Stimulated activated CD8-positive, alpha-beta memory T cell treated with anti-CD3 and anti-CD28 coated beads, Interleukin-7, amount 100 ng/mL, for 24 hours (primary cell): ENCODE measurements at places on chromosomes 3 and 15.

DNA sequence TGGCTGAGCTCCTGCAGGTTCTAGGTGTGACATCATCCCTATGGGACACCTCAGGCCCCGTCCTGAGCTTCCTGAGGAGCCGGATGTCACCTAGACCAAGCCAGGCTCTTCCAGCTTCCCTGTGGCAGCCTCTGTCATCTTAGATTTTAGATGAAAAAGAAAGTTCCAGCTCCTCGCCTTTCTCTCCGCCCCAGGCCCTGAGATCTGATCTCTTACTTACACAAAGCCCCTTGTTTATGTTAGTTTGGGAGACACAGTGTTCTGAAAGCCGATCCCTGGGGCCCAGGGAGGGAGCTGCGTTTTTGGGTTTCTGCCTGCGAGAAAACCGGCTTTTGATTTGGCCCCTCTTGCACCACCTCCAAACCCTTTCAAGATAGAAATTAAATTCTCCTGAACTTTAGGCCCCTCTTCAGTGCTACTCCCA lies 40.2 kb upstream of the FAM107A start:
- DNase-seq = no peak

GRCh38 chr3:178223876-178224275 lies 312.4 kb upstream of the KCNMB2 start:
- DNase-seq = no peak

DNA sequence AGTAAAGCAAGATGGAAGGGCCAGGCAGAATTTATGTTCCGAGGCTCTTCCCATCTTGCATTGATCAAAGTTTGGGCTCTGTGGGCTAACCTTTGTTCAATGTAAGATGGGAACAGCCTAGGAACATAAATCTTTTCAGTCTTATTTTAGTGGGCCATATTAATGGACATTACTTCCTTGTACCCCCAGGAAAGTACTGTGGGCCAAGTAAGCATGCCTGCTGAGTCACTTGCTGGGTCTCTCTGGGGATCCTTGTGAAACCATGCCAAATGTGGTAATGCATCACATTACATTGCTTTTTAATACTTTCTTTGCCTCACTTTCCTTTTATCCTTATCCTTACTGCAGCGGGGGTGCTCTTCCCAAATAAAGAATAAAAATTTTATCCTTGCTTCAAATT lies 349.5 kb upstream of the POU1F1 start:
- DNase-seq = no peak

DNA sequence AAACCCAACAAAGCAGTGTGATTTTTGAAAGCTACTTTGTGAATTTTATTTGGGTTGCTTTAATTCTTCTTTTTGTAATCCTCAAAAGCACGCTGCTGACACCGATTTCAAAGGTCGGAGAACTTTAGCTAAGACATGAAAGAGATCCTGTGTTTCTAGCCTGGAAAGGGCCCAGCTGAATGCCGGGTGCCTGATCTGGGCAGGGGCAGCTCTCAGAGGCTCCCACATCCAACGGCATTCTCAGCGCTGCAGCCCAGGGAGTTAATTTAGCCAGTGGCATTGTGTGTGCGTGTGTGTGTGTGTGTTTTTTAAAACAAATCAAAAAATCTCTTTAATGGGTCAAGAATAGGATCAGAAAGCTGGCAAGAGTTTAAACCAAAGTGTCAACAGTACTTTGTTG lies 6.6 kb downstream of the RBP1 start:
- DNase-seq = no peak

DNA sequence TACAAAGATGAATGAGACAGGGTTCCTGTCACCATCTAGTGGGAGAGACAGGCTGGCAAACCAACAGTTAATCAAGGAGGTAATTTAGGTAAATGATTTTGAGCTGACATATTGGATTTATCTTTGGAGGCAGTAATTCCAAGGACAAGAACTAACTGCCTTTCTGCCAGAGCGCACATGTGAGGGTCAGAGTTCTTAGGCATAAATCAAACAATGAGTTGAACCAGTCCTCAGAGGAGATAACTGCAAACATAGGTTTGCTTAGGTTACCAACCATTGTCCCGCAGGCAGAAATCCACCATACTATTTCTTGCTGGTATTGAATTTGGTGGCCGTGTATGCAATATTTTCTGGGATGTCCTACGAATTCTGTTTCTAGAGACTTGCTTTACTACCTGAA lies 14.2 kb upstream of the PPP1R2 start:
- DNase-seq = no peak

- no peak for DNase-seq
Measured at GRCh38 chr15:89939910-89940309, 27.2 kb upstream of the ARPIN start.

GRCh38 chr3:124997303-124998246 lies 58.2 kb downstream of the HEG1 start:
- no peak for DNase-seq

DNA sequence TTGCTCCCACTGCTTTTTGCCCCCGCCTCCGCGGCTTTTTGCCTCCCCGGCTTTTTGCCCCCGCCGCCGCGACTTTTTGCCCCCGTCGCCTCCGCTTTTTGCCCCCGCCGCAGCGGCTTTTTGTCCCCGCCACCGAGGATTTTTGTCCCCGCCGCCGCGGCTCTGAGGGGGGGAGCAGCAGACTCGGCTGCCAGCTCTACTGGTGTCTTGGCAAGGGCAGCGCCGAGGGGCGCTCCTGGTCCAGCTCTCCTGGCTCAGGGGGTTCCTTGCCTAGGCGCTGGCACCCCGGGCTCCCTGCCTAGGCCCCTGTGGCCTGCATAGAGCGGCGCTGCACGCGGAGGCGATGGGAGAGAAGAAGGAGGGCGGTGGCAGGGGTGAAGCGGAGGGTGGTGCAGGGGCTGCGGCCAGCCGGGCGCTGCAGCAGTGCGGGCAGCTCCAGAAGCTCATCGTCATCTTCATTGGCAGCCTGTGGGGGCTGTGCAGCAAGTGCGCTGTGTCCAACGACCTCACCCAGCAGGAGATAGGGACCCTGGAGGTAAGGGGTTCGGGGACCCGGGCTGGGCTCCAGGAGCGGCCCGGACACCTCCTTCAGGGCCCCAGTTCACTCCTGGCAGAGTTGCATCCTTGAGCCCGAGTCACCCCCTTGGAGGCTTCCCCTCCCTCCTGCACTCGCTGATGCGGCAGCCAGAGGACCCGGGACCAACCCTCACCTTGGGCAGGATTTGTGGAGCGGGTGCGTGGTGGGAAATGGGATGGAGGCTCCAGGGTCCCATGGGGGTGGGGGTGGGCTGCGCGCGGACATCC lies 642.4 kb downstream of the GOLGA6L6 start:
- DNase-seq = no peak

- DNase-seq = no peak
Measured at GRCh38 chr3:161066930-161067329, 38.2 kb downstream of the B3GALNT1 start.

- DNase-seq = no peak
Measured at GRCh38 chr3:112647122-112647521, 6.2 kb upstream of the CCDC80 start.

DNA sequence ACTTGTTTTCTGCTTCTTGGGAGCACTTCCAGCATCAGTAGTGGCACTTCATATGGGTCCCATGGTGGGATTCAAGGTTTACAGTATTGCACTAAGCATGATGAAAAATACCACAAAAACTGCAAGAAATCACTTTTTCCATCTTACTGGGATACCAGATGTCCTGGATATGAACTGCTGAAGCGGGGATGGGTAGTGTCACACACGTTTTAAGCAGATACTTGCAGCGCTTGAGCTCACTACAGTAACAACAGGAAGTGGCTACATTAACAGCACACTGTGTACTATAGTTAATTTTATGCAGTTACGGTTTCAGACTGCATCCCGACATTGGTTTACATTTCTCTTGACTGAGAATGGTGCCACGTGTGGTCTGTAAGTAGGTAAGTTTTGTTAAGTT lies 3.5 kb upstream of the ISG20 start:
- DNase-seq = no peak

- no peak for DNase-seq
Measured at GRCh38 chr15:42595626-42596240, 20.3 kb downstream of the STARD9 start.
